ENCODE measurements at places on chromosomes 6 and 20.

DNA sequence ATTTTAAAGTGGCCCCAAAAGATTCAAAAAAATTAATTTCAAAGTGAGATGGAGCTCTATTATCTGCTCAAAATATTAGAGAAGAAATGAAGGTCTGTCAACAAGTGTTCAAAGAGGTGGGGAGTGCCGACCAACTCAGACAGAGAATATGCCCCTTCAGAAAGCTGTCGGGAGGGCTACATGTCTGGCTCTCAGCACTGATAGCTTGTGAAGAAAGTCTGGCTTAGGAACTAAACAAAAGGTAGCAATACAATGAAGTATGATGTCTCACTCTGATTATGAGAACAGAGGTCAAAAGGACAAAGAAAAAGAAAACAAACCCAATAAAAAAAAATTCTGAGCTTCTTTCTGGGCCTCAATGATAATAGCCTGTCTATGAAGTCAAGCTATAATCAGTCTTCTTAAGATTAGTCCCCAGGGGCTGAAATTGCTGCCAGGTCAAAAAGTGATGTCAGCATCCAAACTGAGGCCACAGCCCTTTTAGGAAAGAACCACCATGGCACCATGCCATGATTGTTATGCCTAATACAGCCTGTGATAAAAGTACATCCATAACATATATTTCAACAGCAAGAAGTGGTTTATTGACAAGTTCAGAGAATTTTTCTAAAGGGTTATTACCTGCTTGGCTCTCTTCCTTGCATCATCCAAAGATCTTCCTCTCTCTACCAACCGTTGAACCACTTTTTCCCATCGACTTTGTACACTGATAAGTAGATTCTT lies 150.9 kb downstream of the DST start:
- DNase-seq = peak; percentile 7

GRCh38 chr20:59102841-59103299 lies 60.3 kb upstream of the PRELID3B start:
- no peak for DNase-seq

GRCh38 chr6:109453594-109454495 lies 1.7 kb downstream of the MICAL1 start:
- no peak for DNase-seq

- DNase-seq = peak; percentile 26
These were observed 16.1 kb upstream of the SLC17A3 start for GRCh38 chr6:25889877-25890853.

DNA sequence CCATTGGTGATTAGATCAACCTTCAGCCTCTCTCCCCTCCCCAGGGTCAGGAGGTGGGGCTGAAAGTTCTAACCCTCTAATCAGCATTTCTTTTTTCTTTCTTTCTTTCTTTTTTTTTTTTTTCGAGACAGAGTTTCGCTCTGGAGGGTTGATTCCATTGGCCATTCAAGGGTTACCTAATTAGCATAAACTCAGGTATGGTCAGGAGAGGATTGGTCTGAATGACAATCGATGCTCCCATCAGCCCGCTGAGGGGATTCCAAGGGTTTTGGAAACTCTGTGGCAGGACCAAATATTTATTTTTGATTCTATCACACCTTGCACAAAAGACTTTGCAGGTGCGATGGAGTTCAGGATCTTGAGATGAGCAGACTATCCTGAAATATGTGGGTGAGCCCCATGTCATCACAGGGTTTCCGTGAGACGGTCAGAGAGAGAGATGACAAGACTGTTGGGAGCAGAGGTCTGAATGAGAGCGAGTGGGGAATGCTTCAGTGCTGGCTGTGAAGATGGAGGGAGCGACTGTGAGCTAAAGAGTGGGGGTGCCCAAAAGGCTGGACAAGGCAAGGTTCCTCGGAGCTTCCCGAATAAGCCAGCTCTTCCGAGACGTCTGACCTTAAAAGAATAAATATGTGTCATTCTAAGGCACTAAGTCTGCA lies 107.1 kb downstream of the BMP7 start:
- DNase-seq = no peak
